ENCODE measurements at places on chromosomes 2 and 18. TPM values are rescaled to one million over a fixed set of nuclear protein-coding genes. Genes with fewer than 3 reads are reported as not detected.

TBR1 gene
- not detected for total RNA-seq

DNA sequence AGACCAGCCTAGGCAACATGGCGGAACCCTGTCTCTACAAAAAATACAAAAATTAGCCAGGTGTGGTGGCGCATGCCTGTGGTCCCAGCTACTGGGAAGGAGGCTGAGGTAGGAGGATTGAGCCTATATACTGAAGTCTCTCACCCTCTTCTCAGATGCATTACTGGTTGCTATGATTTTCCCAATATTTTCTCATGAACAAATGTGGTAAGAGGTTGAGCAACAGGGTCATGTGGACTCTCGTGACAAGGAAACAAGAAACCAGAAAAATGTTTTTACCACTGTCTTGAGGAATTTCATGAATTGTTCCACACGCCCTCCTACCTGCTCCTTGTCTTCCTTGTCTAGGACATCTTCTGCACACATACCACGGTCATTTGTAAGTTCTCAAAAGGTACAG is 12.4 kb downstream of the LMAN2L start:
- DNase-seq = no peak

RPRM gene
- total RNA-seq = 0.22 TPM

- DNase-seq = no peak
These were observed 28.8 kb upstream of the TMEM18 start for GRCh38 chr2:705971-706511.

DNA sequence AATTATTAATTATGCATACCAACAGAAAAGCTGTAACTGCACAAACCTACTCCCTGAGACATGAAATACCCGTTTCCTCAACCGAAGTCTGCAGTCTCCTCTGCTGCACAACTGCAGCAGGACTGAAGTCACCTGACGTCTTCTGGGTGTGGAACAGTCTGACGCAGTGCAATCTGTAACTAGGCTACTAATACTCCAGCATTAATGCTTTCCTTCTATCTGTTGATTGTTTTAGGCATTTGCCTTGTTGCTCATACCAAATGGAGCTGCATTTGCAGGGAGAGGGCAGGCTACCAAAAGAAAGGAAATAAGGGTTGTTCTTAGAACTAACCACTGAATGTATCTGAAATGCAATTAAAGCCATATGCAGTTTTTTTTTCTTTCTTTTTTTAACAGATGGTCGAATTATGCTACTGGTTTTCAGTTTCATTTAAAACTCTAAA is 40.1 kb downstream of the RTN4 start:
- no peak for DNase-seq

DNA sequence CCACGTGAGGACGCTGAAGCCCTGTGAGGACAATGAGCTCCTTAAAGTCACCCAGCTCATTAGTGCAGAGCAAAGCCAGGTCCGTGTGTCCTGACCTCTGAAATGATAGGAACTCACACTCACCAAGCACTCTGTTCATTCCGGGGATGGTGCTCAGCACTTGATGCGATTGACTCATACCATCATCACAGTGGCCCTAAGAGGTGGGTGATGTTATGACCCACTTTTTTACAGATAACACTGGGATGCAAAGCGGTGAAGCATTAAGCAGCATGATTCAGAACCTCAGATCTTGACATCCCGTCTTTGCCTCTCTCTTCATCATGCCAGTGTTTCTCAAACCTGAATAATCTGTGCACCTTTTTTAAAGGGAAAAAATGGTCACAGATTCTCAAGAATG is 234.8 kb downstream of the ALPK2 start:
- DNase-seq = no peak

DNA sequence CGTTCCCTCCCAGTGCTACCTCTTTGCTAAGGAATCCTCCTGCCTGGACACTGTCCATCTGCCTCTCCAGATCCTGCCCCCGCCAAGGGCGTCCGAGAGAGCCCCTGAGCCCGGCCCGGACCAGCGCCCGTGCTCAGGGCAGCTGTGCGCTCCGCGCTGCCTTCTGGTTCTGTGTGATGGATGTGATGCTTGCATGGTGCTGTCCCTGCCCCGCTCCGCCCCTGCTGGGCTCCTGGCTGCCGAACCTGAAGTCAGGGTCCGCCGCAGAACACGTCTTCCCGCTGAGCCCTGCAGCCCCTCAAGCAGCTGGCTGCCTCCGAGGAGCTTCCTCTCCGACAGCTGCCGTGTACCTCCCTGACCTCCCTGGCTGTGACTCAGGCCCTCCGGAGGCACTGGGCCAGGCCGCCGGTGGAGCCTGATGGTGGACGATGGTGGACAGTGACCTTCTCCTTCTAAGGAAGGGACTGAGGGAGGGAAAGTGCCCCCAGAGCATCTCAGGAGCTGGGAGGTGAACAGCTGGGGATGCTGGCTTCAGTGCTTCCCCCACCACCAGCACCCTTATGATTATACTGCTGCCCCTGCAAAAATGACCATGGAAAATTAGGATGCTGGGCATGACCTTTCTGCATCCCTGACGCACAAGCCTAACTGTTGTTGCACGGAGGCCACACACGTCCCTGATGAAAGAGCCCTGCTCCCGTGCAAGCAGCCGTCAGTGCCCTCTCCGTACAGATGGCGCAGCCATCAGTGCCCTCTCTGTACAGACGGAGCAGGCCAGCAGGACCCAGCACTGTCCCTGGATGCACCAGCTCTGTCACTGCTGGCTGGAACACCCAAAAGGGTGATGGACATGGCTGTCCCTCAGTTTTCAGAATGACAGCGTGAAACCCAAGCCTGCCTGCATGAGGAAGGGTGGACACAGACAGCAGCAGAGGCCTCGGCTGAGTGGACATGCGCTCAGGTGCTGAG is 99.3 kb downstream of the TPO start:
- peak; percentile 50 for DNase-seq

GRCh38 chr2:107132070-107132469 is 246.1 kb upstream of the ST6GAL2 start:
- no peak for DNase-seq

GRCh38 chr2:60560734-60561644 is 7.5 kb upstream of the BCL11A start:
- no peak for DNase-seq

DNA sequence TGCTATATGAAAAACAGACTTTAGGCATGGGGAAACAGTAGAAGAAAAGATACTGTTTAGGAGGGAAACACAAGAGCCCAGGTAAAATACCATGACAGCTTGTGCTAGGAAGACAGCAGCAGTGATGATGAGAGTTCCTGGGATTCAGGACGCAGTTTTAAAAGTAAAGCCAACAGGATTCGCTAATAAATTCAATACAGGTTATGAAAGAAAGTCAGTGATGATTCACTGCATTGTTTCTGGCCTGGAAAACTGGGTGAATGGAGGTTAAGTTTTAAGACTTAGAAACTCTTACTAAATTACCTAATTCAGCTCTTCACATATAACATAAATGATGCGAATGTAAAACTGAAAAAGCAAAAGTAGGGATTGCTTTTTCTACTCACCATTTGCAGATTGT is 27.9 kb upstream of the RNU4ATAC start:
- no peak for DNase-seq

DNA sequence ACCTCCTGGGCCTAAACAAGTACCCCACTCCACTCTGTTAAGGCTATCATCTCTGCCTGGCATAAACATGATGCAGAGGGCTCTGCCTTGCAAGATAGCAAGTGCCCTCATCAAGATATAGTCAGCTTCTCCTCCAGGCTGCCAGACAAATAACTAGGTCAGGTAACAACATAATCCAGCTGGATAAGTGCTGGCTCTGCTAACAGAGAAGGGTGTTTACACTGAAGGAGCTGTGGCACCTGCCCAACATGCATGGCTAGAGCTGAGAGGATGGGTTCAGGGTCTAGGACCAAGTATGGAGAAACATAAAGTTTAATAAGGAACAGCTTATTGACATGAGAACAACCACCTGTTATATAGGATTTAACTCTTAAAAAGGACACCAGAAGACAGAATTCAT is 42.8 kb downstream of the DLGAP1 start:
- DNase-seq = no peak

DNA sequence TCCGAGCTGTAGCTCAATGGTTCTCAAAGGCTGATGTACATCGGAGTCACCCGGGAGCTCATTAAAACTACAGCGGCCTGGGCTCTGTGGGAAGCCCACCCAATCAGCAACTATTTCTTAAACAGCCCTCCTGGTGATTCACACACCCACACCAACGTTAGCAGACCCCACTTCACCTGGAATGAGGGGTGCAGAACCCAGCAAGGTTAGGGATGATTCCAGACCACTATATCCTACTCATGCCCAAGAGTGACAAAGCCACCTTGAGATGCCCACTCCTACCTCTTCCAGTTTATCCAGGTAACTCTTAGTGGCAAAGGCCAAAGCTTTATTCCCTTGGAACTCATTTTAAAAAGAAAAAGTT is 149.7 kb downstream of the RHBDD1 start:
- no peak for DNase-seq

- peak; percentile 77 for DNase-seq
These were observed 46.8 kb downstream of the EPG5 start for GRCh38 chr18:45920367-45920766.

GRCh38 chr2:97673915-97674283 is 4.4 kb downstream of the C2orf92 start:
- DNase-seq = no peak

GRCh38 chr2:161825429-161825828 is 201.2 kb downstream of the SLC4A10 start:
- DNase-seq = no peak

GRCh38 chr2:48248251-48248933 is 281.6 kb upstream of the STON1 start:
- DNase-seq = no peak

GRCh38 chr18:41695441-41695840 is 259.6 kb upstream of the PIK3C3 start:
- DNase-seq = no peak

- DNase-seq = no peak
These were observed 18.3 kb downstream of the SMAD7 start for GRCh38 chr18:48932462-48932818.

GRCh38 chr2:62578803-62579640 is 73.0 kb upstream of the TMEM17 start:
- no peak for DNase-seq

GRCh38 chr2:231720987-231721966 is 13.0 kb downstream of the PTMA start:
- DNase-seq = peak; percentile 30

DNA sequence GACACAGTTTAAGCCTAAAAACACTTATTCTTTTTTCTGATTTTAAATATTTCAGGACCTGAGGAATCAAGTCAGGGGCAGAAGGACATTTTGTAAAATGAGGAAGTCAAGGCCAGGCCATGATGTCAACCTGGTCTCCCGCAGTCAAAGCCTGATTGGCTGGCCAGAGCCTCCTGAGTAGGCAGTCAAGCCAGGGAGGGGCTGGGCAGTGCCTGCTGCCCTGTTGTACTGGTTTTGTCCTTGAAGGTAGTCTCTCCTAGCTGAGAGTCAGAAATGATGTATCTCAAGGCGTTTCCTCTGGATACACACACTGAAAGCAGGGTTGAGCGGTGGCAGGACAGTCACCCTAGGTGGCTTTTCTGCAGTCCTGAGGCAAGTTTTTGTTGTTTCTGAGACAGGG is 19.8 kb downstream of the CCT7 start:
- no peak for DNase-seq

GRCh38 chr2:221792971-221793521 is 220.9 kb upstream of the EPHA4 start:
- DNase-seq = no peak

GRCh38 chr2:71299507-71299906 is 32.1 kb upstream of the ZNF638 start:
- no peak for DNase-seq
